ENCODE measurements at places on chromosomes 11 and 22.

DNA sequence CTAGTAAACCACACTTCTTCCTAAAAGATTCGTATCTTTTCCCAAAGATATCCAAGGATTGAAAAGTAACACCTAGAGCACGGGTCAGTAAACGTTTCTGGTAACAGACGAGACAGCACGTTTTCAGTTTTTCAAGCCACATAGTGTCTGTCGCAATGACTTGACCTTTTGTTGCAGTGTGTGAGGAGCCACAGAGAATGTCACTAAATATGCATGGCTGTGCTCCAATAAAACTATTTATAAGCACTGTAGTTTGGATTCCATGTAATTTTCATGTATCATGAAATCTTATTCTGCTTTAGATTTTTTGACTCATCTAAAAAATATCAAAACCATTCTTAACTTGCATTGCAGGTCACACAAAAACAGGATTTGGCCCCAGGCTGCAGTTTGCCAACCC, 18.3 kb upstream of the MICAL3 start:
- no peak for DNase-seq

- DNase-seq, result no peak
These were observed 319.5 kb downstream of the TENM4 start for GRCh38 chr11:79121351-79121750.

- DNase-seq, result no peak
These were observed 53.7 kb downstream of the PARVA start for GRCh38 chr11:12430954-12431595.

DNA sequence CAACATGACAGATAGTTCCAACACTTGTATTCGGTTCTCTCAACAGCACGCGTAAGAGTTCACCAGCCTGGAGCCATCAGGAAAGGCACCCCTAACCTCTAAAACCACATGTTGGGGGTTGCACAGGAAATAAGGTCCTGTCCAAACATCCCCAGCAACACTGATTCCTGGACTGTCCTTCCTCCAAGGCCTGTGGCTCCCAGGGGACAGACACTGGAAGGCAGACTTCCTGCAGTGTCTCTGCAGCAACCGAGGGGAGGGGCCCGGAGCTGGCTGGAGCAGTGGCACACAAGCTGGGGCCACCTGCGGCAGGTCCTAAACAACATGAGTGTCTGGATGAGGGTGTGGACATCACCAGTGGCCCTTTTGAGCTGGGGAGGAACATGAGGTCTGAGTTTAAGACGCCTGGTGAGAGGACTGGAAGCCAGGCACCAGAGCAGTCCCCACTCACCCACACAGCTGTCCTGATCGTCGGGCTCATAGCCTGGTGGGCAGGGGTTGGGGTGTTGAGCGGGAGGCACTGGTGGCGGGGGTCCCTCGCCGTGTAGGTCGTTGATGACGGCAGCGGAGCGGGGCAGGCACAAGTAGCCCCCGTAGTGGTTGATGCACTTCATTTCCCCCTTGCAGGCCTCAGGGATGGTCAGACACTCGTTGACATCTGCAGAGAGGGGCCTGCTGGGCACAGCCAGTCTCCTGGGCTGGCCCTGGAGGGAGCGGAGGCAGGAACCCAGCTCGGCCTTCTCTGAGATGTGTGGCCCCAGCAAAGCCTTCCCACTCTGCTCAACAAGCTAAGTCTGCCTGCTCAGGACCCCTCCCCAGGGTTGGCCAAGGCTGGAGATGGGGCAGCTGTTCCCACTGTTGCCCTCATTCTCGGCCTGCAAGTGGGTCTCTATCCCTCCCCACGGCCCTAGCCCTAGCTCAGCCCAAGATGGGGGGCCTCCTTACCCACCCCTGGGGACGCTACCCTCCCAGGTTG, 1.6 kb downstream of the EFEMP2 start:
- DNase-seq, result no peak

- peak; percentile 77 for DNase-seq
These were observed 14.1 kb downstream of the FAM181B start for GRCh38 chr11:82719361-82720105.

DNA sequence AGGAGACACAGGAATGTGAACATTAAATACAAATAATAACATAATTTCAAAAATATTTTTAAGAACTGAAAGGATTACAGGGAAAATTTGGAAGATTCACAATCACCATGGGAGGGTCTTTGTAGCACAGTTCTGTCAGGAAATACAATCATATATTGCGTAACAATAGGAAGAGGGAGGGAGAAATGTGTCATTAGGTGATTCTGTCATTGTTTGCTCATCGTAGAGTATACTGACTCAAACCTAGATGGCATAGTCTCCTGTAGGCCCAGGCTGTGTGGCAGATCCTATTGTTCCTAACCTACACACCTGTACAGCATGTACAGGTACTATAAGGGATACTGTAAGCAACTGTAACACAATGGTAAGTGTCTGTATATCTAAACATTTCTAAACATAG, 330.4 kb downstream of the BRD1 start:
- DNase-seq, result no peak

DNA sequence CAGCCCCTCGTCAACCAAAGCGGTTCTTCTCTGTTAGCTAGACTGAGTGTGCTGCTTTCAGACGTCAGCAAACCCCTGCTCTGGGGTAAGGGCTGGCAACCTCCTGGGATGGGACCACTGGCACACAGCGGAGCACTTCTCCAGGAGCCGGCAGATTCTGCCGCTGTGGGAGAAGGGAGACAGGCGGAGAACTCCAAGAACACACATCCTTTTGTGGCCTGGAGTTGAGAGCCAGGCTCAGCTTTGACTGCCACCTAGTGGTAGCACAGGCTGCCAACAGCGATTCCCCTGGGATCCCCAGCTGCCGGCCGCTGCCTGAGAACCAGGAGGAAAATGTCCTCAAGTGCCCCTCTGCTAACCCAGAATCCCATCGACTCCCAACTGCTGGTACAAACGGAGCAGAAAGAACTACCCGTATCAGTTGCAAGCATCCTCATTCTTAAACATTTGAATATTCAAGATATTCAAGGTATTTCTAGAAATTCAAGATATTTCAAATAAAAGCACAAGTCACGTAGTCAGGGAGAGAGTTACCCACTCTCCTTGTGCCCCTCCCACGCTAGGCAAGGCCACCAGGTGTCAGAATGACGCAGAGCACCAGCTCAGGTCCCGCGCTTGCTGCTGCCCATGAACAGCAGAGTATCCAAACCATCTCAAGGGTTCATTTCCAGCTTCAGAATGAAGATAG, 4.9 kb downstream of the LTO1 start:
- DNase-seq, result peak; percentile 80

DNA sequence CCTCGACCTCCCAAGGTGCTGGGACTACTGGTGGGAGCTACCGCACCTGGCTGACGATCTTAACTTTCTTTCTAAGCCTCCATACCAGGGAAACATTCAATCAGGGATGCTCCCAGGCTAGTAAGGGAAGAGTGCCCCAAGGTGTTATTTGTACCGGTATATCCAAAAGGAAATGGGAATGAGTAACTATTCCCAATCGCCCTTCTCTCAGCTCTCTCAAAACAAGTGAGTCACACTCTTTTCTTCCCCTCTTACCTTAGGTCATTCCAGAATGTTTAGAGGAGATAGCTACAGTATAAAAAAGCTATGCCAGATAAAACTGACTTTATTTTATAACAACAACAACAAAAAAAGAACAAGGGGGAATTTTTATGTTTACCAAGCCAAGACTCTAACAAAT, 13.7 kb downstream of the DCDC1 start:
- DNase-seq, result no peak

DNA sequence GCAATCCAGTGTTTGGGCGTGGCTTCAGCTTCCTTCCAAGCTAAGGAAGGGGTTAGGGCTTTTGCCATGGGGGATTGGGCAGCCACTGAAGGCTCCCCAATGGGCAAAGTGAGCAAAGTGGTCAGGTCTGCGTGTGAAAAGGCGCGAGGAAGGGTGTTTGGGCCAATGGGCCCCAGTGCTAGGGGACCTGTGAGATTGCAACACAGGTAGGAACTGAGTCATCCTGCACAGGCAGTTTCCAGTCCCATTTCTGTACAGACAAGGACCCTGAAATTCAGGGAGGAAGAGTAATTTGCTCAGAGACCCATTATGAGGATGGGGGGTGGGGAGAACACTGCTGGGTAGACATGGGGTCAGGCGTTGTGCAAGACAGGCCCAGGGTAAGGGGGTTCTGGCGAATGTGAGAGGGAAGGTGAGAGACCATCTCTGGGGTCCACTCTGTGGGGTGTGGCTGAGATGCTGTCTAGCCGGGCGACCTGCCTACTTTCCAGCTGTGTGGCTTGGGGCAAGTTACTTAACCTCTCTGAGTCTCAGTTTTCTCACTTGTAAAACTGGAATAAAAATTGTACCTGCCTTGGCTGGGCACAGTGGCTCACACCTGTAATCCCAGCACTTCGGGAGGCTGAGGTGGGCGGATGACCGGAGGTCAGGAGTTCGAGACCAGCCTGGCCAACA, 7.3 kb downstream of the CCDC88B start:
- no peak for DNase-seq

DNA sequence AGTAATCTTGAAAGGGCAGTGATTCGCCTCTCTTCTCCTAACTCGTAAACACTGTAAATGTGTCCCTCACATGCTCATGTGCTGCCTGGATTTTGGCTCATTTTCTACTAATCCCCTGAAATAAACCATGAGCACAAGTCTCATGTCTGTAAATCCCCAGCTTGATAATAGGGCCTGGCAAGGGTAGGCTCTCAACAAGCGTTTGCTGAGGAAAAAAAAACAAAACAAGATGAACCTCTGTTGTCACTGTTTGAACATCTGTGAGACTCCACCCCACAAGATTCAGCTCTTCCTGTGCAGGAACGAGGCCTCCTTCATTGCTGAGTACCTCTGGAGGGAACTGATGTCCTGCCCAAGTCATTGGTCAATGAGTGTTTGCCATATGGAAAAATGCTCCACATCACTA, 4.5 kb upstream of the CYB5R2 start:
- no peak for DNase-seq

- DNase-seq, result no peak
These were observed 181.7 kb upstream of the ZC3H12C start for GRCh38 chr11:109911488-109911887.

- no peak for DNase-seq
These were observed 59.0 kb downstream of the MYH9 start for GRCh38 chr22:36328635-36329253.

DNA sequence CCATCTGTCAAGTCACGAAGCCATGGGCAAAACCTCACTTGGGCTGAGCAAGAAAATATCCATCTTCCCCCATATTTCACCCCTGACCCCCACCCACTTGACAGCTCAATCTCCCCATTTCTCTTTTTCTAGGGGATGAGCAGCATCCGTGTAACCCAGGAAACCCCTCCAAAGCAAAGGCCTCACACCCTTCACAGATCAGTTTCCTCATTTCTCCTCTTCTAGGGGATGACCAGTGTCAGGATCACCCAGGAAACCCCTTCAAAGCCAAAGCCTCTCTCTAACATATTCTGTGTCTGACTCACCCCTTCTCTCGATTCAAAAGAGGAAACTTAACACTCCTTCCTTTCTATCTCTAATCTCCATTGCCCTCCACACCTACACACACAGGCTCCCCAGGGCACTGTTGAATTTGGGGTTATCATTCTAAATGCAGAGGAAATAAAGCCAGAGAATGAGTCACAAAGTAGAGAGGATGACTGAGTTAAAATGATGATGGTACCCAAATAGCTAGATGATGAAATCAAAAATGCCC, 439.7 kb downstream of the BUD13 start:
- no peak for DNase-seq

DNA sequence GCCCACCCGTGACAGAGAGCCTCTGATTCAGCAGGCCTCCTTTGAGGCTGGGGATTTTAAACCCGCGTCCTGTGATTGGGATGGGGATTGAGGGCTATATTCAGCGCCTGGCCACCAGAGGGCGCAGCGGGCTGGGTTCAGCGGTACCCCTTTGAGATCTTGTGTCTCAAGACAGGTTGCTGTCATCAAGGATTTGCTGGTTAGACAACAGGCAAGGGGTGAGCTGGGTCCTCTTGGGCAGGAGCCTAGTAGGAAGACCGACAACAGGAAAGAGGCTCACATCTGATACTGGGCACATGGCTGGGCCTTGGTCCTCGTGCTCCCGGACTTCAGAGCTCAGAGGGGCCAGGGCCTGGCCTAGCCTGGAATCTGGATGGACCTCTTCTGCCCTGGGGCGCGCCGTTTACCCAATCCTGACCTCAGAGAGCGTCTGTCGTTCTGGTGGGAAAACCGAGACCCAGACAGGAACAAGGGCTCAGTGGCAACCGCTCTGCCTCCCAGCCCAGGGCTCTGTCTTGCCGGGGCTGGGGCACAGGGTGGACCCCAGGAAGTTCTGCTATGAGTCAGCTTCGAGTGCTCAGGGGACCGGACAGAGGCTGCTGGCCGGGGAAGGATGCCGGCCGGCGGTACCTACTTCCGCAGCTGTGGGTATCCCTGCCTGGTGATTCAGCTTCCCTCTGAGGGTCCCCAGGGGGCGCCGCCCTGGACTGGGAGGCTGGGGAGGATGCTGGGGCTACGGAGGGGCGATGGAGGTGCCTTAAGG, 929 bp upstream of the SLC35E4 start:
- peak; percentile 86 for DNase-seq

DNA sequence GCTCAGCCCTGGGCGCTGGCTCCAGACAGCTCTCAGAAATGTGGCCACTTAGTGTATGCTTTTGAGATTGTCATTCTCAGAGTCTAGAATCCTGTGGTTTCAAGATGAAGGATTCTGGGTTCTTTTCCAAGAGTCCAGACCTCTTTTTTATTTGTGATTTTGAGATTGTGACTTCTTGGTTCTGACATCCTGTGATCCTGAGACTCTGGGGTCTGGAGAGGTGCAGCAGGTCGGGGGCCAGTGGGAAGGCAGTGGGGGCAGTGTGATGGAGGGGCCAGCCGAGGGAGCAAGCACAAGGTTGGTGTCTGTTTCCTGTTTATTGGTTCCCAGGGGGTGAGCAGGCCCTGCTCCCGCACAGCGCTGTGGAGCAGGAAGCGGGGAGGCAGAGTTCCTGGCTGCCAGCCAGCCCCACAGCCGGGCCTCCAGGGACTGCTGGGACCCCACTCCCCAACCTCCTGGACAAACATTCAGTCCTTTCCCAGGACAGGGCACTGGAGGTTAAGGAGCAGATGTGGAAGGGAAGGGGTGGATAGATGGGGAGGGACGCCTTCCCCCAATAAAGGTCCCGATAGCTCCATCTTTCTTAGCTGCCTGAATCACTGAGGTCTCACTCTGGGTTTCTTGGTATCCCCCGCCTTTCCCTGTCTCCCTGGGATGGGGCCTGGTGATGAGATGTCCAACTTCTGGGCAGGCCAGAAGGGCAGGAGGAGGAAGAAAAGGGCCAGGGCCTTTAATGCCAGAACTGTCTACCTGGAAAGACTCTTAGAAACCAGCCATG, 13.7 kb downstream of the ARHGEF17 start:
- no peak for DNase-seq

DNA sequence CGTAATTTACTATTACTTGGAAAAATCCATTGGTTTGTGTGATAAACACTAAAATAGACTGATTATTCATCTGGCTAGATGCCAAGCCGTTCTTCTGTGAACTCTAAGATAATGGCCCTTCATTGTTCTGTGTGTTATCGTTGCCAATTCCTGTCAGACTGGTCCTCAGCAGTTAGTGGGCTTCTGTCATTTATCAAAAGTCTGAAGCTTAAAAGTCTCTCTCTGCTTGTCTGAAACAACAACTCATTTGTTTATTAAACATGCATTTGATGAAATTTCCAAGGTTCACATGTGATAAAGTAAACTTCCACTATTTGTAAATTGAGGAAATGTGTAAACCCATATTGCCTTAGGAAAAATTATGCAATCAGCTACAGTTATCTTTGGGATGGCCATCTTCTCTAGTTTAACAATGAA, 21.1 kb upstream of the RDX start:
- peak; percentile 86 for DNase-seq

- no peak for DNase-seq
These were observed 739 bp upstream of the C1QTNF5 start for GRCh38 chr11:119341222-119342022.

GRCh38 chr11:65789230-65790103, 2.6 kb downstream of the OVOL1 start:
- DNase-seq, result no peak

GRCh38 chr22:27594474-27595134, 207.0 kb downstream of the MN1 start:
- DNase-seq, result no peak

All from putamen (tissue), 1 donor.